Activated naive CD8-positive, alpha-beta T cell treated with anti-CD3 and anti-CD28 coated beads, Interleukin-2, amount 10 ng/mL, durations not matched to agents 7 days and 5 days (primary cell): ENCODE measurements at places on chromosomes 11 and 22. TPM values are rescaled to one million over a fixed set of nuclear protein-coding genes. Genes with fewer than 3 reads are reported as not detected.

DNA sequence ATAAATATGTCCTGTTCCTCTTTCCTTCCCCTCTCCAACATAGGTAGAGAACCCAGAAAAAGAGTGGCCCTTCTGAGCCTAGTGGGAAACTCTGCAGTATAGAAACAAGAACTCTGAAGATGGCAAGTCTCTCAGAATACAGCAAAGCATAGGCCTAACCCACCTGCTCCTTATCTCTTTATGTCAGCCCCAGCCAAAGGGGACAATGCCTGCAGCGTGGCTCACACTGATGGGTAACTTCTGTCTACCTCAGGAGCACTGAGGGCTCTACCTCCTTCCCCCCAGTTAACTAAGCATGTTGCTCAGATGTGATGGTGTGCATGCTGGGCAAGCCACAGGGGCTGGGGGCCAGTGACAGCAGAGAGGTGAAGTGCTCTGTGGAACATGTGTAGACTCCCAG is 4.9 kb upstream of the NRIP3 start:
- DNase-seq: no peak
- H3K27me3 ChIP-seq: peaks cover 61% of the 10 kb centered on the region
- no peaks in the 10 kb centered on the region for H3K36me3 ChIP-seq
- H3K4me3 ChIP-seq: no peak overlapping the region
- H3K4me1 ChIP-seq: peaks cover 5% of the 10 kb centered on the region
- no peak overlapping the region for H3K27ac ChIP-seq

DNA sequence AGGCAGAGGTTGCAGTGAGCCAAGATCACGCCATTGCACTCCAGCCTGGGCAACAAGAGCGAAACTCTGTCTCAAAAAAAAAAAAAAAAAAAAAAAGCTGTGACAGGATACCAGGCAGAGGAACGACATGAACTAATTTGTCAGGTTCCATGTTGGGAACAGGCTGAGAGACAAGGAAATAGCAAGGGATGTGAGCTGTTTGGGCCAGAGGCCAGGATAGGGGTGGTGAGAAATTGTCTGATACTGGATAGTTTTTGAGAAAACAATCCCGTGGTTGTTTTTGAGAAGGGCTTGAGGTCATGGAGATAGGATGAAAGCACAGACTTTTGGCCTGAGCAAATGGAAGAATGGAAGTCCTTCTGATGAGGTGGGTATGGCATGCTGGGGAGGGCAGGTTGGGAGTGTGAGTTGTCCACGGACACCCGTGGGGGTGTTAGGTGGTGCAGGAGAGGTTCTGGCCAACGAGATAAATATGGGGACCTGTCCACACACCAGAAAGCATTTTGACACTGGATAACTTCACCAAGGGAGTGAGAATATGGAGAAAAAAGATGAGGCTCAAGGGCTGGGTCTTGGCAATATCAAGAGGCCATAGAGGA is 13.7 kb downstream of the PIWIL3 start:
- no peak overlapping the region for H3K4me3 ChIP-seq
- no peak for DNase-seq
- no peaks in the 10 kb centered on the region for H3K36me3 ChIP-seq

GRCh38 chr11:117489999-117490679 is 162.5 kb downstream of the CEP164 start:
- no peaks in the 10 kb centered on the region for H3K36me3 ChIP-seq
- no peak overlapping the region for H3K4me3 ChIP-seq
- peaks cover 4% of the 10 kb centered on the region for H3K4me1 ChIP-seq
- DNase-seq: no peak

DNA sequence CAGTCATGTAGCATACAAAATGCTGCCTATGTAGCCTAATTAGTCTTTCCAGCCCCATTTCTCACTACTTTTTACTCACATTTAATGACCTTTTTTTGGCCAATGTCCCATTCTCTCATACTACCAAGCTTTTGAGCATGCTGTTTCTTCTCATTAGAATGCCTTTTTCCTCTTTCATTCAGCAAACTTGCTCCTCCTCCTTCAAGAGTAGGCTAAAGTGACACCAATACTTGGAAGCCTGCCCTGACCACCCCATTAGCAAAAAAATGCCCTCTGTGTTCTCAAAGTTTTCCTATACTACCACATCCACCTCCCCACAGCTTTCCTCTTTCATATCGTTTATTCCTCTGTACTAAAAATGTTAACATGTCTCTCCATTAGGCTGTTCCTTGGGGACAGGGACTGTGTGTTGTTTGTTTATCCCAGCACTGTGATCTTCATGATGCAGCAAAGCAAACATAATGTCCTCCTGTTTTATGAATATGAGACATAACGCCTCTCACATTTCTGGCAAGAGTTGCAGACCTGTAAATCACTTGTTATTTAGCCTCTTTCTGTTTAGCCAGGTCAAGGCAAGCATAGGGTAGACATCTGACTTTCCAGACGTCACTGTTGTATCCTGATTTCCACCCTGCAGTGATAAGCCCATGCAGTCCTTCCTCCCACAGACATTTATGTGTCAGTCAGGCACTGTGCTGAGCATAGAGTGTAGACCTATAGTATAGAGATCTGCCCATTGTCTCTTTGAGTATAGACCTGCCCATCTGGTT is 62.0 kb upstream of the UCP3 start:
- H3K27me3 ChIP-seq: no peaks in the 10 kb centered on the region
- no peak overlapping the region for H3K4me3 ChIP-seq
- DNase-seq: no peak
- H3K36me3 ChIP-seq: peaks cover 34% of the 10 kb centered on the region
- H3K4me1 ChIP-seq: peaks cover 2% of the 10 kb centered on the region

Gene MYRF
- 3.4 TPM for total RNA-seq
